T follicular helper cell (primary cell): ENCODE measurements at places on chromosomes 3 and 15.

DNA sequence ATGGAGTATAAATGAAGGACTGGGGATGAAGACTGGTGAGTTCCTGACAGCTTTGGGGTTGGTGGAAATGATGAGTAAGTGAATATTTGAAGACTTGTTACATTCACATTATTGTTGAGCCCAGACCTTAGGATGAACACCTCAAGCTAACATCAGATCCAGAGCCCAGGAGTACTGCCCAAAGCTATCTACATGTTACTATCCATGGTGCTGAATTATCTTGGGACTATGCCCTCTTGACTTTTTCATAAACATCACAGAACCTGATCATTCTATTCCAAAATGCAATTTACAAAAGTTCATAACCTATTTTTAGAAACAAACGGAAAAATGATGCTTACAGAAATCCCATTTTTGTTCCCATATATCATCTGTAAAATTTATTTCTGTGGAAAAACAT is 613.3 kb downstream of the TUSC7 start:
- no peak for DNase-seq

DNA sequence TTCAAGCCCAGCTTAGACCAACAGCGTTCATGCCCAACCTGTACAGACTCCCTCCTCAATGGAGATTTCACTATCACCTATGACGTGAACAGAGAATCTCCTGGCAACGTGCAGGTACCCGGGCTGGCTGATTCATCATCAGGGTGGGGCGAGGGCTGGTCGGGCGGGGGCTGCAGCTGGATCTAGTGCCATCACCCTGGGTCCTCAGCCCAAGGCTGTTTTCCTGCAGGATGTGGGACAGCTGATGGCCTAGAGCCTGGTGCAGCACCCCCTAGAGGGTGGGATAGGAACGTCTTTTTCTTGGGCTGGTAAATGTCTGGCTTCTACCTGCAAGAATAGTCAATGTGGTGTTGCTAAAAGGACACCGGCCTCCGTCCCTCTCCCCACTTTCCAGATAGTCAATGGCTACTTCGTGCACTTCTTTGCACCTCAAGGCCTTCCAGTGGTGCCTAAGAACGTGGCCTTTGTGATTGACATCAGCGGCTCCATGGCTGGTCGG is 4.4 kb downstream of the ITIH3 start:
- no peak for DNase-seq

- no peak for DNase-seq
These were observed 127.2 kb upstream of the IL12A start for GRCh38 chr3:159861369-159861987.

- DNase-seq: no peak
These were observed 357.9 kb downstream of the LRTM1 start for GRCh38 chr3:54570008-54570407.

- DNase-seq: no peak
These were observed 55.3 kb downstream of the SLTM start for GRCh38 chr15:58877999-58878825.

GRCh38 chr15:75696311-75696720 is 16.3 kb downstream of the CSPG4 start:
- no peak for DNase-seq

DNA sequence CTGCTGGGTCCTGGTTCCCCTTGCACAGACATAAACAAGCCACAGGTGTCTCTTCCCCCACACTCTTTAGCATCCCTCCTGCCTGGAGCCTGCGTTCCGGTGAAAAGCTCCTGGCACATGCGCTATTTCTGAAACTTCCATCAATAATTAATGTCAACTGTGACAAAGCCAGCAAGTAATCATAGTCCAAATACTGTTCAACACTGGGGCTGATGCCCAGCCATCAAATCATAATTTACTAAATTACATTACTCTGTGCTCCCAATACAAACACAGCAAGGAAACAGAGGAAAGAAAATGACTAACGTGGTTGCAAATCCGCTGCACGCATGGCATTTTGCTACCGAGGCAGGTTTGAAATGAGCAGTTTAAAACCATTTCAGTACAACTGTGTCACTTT is 294.7 kb downstream of the ERC2 start:
- DNase-seq: no peak

DNA sequence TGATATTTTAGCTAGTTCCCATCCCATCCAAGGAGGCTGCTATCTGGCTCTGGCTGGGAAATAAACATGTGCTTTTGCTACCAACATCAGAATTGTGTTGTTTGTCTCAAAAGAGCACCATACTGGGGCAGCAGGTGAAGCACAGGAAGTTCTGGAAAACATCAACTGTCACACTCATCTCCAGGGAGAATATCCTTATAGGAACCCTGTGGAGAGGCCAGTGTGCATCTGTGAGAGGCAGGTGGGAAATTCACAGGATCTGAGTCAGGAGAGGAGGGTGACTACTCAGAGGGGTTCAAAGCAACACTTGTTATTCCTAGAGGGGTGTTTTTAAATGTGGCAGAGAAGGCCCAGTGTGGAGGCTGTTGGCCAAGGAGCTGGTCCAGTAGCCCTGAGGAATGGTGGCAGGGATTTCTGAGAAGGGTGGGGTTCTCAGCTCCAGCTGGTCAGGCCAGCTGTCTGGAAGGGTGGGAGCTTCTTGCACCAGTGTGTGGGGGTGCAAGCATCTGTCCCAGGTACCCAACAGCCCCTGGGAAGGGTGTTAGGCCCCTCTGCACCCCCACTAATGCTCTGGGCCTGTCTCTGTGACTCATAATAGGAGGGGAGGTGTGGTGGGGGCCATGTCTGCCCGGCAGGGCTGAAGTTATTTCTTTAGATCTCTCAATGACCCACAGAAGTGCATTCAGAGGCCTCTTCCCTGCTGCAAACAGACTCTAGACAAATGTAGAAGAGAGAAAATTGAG is 28.7 kb downstream of the RPSA start:
- no peak for DNase-seq

- DNase-seq: no peak
These were observed 195.9 kb upstream of the ICE2 start for GRCh38 chr15:60674704-60675395.

DNA sequence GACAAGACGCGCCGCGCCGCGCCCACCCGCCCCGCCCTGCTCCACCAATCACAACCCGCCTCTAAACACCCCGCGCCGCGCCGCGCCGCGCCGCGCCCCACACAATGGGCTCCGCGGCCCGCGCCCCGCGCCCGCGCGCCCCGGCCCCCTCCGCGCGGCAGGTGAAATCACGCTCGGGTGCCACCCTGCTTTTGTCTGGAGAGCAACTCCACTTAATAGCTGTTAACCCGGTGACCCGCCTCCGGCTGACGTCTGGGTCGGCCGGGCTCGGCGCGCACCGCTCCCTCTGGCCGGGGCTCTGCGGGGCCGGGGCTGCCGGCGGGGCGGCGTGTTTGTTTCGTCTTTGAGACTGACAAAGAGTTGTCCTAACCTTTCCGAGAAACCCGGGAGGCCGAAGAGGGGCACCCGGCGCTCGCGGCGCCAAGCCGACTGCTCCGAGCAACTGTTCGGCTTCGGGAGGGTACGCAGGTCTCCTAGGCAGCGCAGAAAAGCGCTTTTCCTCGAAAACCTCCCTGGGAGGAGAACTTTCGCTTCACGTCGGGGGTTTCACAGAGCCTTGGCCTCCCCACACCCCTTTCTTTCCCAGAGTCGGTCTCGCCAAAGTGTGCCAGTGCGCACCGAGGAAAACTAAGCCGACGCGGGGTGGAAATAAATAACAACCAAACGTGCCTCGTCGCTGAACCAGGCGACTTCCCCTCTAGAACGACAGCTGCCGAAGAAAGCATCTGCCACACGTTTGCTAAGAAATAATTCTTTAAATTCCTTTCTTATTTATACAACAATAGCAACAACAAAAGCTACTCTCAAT is 518.4 kb downstream of the FOXP1 start:
- DNase-seq: peak; percentile 66

DNA sequence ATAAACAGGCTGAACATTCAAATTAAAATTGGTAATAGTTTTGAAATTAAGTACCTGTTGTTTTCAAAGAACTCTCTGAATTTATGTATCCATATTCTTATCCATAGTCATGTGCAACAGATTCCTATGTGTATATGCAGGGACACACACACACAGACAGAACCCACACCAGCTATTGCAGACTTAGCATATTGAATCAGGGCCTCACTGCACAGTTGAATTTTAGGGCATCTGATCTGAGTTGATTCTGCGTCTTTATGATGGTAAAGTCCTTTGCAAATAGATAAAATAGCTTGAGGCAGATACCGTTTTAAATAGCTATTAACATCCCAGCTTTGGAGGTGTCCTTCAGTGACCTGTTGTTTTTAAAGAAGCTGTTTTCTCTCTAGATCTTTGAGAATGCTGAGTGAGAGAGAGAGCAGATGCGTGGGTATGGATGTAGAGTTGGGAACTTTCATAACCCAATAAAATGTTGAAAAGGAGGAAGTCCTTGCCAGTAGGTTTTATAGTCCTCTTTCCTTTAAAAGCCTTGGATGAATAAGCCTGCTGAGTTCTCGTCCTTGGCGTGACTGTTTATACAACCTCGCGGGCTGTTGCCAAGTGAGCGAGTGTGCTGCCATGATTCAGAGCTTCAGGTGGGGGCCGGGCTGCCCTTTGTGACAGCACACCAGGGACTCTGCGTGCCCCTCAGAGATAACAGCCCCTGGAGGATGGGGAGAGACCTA is 18.3 kb downstream of the MYZAP start:
- no peak for DNase-seq

- DNase-seq: no peak
These were observed 30.2 kb downstream of the ARID3B start for GRCh38 chr15:74571191-74571590.

GRCh38 chr3:192514754-192515663 is 212.3 kb downstream of the FGF12 start:
- DNase-seq: no peak

DNA sequence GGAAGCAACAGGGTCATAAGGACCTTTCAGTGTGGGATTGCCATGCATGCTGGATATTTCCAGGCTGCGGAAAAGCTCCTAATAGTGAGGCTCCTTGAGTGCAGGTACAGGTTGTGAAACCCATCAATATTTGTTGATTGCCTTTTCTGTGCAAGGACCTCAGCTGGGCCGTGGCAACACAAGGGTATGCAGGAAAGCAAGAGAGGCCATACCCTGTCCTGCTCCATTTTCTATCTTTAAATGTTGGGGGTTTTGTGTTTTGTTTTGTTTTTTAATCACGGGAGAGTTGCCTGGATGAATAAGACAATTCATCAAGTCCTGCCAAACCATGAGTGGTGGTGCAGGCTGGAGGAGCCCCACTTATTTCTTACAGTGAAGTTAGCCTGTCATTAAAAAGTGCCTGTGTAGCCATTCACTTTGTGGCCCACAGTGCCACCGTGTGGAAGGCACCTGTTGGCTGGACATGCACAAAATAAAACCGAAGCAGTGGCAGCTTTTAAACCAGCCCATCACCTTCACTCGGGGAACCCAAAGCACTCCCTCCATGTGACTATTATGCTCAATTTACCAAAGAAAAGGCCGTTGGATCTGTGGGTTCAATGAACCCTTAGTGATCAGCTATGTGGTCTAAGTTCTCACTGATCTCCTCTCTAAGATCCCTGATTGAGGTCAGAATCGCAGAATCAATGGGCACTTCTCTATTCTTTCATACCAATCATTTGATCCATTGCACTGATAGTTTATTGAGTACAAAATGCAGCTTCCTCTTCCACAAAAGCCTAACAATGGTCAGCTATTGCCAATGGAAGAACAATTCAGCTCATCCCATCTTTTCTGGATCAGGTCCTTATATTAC is 42.2 kb downstream of the CLDN18 start:
- DNase-seq: no peak

GRCh38 chr3:156349111-156349510 is 205.8 kb downstream of the SSR3 start:
- no peak for DNase-seq

GRCh38 chr3:140219291-140219690 is 284.3 kb downstream of the CLSTN2 start:
- no peak for DNase-seq

DNA sequence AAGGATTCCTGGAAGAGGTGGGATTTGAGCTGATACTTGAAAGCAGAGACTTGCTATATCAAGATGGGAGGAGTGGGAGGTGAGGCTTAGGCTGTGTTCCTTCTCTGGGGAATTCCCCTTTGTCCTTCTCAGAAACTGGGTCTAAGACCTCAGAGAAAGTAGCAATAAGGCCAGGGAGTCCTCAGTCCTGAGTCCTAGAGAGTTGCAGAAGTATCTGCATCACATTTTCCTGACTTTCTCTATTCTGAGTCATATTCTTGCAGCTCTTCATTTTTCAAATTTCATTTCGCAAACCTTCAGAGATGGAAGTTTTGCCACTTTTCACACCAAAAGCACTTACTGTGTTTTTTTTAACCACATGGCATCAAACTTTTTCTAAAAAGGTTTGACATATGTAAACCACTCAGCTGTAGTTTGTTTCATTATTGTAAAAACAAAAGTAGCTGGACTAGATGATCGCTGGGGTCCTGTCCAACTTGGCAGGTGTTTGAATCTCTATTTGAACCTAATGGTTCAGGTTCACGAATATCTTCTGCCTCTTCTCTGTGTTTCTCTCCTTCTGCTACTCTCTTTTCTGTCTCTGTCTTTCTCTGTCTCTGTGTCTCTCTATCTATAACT is 21.3 kb downstream of the COLQ start:
- no peak for DNase-seq

GRCh38 chr3:149243540-149243939 is 21.9 kb upstream of the CP start:
- DNase-seq: no peak

DNA sequence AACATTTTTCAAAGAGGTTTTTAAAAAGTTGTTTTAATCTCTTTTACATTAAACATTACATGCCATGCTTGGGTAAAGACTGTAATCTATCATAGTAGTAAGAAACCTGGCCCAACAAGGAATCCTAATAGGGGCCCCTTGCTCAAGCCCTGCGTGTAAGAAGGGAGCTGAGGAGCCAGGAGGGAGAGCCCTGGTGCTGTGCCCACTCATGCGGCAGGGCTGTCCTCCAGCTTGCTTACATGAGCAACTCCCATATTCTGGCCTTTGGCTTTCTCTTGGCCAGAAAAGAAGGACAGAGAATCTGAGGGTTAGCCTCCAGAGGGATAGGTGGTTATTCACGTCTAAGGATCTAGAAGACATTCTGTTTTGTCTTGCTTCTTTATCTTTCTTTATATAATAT is 49.8 kb downstream of the KBTBD12 start:
- DNase-seq: no peak

- DNase-seq: no peak
These were observed 1.3 kb downstream of the FXR1 start for GRCh38 chr3:180913581-180914404.

DNA sequence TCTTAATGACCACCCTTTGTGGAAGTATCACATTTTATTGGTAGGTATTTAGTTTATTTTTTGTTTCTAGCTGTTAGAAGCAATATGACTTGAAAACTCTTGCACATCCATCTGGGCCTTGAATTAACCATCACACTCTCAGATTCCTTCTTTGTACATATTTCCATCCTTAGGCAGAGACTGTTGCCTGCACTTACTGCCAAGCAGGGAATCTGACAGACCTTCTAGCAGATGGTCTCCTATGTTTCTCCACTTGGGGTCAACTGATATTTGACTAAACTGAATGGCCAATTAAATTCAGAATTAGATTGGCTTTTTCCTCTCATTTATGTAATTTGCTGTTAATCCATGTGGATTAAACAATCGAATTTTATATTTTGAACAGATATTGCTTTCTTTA is 324.9 kb upstream of the TGFBR2 start:
- DNase-seq: no peak
